MM.1S (cell line): ENCODE measurements at places on chromosomes 2 and 18.

GRCh38 chr18:63016270-63016669 lies 300.9 kb downstream of the PHLPP1 start:
- H3K36me3 ChIP-seq = no peaks in the 10 kb centered on the region
- H3K4me1 ChIP-seq = no peaks in the 10 kb centered on the region
- no peak overlapping the region for H3K27ac ChIP-seq
- peak; percentile 56 for DNase-seq

DNA sequence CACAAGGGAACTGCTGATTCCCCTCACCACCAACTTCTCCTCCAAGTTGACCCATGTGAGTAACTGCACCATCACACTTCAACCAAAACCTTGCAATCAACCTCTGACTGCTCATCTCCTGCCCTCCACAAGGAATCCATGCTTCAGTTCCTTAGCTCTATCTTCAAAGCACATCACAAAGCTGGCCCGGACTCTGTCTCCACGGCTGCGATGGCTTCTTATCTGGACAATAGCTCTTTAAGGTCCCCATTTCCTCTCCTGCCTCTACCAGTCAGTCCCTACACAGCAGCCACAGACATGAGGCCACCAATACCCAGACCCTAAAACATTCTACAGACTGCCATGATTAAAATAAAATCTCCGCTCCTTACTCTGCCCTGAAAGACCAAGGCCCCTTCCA lies 25.7 kb downstream of the MBOAT2 start:
- H3K4me1 ChIP-seq = no peaks in the 10 kb centered on the region
- no peaks in the 10 kb centered on the region for H3K36me3 ChIP-seq
- no peak overlapping the region for H3K4me3 ChIP-seq
- DNase-seq = no peak
- H3K27ac ChIP-seq = no peak overlapping the region
- no peaks in the 10 kb centered on the region for H3K27me3 ChIP-seq

DNA sequence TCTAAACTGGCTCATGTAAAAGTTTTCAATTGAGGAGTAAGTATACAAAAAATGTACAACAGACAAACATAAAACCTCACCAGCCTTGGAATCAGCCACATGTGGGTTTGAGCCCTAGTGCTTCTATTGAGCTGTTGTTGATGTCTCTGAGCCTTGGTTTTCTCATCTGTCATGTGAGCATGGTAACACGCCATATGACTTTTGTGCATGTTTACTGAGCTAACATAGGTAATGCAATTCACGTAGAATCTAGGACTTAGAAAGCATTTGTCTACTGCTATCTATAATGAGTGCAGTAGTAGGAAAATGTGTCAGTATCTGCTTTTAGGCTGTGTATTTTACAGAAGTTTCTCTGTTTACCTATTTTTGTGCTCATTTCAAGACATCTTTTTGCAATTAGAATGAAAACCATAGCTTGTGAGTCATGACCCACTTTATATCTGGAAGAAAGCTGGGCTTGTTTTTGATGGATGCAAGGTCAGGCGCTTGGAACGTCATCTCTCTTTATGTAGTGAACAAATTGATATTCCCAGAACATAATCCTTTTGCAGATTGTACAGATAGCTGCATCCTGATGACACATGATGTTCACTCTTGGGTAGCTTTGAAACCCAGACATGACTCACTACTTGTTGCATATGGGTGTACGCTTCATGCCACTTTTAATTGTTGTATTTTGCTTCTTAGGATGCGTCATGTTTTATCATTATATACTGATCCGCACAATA lies 94.3 kb downstream of the RNF144A start:
- H3K27me3 ChIP-seq = no peaks in the 10 kb centered on the region
- no peak overlapping the region for H3K27ac ChIP-seq
- H3K4me3 ChIP-seq = no peak overlapping the region
- no peaks in the 10 kb centered on the region for H3K4me1 ChIP-seq
- no peak for DNase-seq

DNA sequence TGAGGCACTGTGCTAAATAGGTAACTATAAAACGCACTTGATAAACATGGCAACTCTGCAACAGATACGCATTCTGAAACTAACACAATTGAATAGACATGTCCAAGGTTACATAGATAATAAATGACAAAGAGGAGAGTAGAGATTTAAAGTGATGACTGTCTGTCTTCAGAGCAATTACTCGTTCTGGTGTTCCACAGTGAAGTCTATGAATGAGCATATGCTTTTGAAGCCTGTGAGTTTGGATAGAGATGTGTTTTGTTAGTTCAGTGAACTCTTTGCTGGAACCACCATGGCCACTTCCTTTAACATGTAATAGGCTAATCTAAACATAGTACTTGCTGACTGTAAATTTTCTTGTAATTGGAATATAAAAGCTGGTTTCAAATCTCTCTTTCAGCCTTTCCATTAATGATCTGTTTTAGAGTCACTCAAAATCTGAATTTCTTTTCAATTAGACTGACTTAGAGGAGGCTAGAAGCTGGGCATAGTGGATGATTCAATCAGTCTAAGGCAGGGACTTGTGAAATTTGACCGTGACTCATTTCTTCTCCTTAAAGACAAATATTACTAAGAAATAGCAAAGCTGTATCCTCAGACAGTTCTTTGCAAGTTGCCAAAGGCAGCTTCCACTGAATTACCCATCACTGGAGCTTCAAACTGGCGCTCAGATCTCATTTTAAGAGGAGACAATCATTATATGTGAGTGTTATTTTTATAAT lies 1130.1 kb upstream of the CELF4 start:
- no peaks in the 10 kb centered on the region for H3K36me3 ChIP-seq
- H3K4me1 ChIP-seq = no peaks in the 10 kb centered on the region
- no peak overlapping the region for H3K27ac ChIP-seq
- H3K27me3 ChIP-seq = no peaks in the 10 kb centered on the region
- H3K4me3 ChIP-seq = no peak overlapping the region

DNA sequence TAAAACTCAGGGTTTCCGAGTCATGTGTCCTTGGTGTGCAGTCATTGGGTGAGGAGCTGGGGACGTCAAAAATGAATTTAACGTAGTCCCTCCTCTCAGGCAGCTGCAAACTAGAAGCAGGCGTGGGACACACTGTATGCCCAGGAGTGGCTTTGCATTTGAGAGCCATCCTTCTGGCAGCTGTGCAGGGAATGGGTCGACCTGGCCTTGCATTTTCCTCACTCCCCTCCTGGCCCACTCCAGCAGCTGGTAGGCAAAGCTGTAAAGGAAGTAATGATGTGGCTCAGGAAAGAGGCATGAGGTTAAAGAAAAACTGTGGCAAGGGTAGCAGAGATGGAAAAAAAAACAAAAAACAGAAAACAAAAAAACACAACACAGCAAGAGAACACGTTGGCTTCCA lies 46.5 kb downstream of the RNF144A start:
- no peaks in the 10 kb centered on the region for H3K36me3 ChIP-seq
- DNase-seq = no peak
- H3K27me3 ChIP-seq = no peaks in the 10 kb centered on the region

GRCh38 chr2:82508702-82509101 lies 1950.4 kb downstream of the SUCLG1 start:
- DNase-seq = no peak
- no peaks in the 10 kb centered on the region for H3K4me1 ChIP-seq
- H3K4me3 ChIP-seq = no peak overlapping the region
- no peak overlapping the region for H3K27ac ChIP-seq
- no peaks in the 10 kb centered on the region for H3K36me3 ChIP-seq
- no peaks in the 10 kb centered on the region for H3K27me3 ChIP-seq

GRCh38 chr2:233979748-233980147 lies 62.6 kb downstream of the TRPM8 start:
- no peak for DNase-seq
- no peak overlapping the region for H3K4me3 ChIP-seq
- H3K27ac ChIP-seq = no peak overlapping the region
- peaks cover 4% of the 10 kb centered on the region for H3K36me3 ChIP-seq
- no peaks in the 10 kb centered on the region for H3K27me3 ChIP-seq
- H3K4me1 ChIP-seq = no peaks in the 10 kb centered on the region

DNA sequence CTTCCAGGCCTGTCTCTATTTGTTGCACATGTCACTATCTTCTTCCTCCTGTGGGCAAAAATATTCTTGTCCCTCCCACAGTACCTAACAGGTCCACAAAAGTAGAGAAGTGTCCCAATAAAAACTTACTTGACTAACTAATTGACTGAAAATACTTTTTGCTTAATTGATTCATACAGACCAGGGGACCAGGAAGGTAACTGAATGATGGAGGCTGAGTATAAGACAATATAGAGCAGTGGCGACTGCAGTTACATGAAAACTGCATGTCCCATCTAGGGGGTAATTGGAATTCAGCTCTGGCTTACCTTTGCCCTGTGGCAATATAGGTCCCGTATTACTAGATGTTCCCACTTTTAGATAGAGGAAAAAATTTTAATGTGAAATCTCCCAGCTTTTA lies 112.9 kb upstream of the CREB1 start:
- no peaks in the 10 kb centered on the region for H3K36me3 ChIP-seq
- H3K4me1 ChIP-seq = no peaks in the 10 kb centered on the region
- no peak for DNase-seq
- H3K27me3 ChIP-seq = no peaks in the 10 kb centered on the region

- H3K4me3 ChIP-seq = no peak overlapping the region
- peaks cover 77% of the 10 kb centered on the region for H3K27me3 ChIP-seq
- no peak for DNase-seq
- peaks cover 10% of the 10 kb centered on the region for H3K4me1 ChIP-seq
- no peak overlapping the region for H3K27ac ChIP-seq
Observed at GRCh38 chr2:127570282-127571250, 35.1 kb downstream of the MYO7B start.

GRCh38 chr18:38575648-38576047 lies 1010.0 kb upstream of the CELF4 start:
- H3K27ac ChIP-seq = peak overlapping the region; percentile 80
- H3K36me3 ChIP-seq = no peaks in the 10 kb centered on the region
- H3K4me3 ChIP-seq = peak overlapping the region; percentile 53
- peak; percentile 85 for DNase-seq

DNA sequence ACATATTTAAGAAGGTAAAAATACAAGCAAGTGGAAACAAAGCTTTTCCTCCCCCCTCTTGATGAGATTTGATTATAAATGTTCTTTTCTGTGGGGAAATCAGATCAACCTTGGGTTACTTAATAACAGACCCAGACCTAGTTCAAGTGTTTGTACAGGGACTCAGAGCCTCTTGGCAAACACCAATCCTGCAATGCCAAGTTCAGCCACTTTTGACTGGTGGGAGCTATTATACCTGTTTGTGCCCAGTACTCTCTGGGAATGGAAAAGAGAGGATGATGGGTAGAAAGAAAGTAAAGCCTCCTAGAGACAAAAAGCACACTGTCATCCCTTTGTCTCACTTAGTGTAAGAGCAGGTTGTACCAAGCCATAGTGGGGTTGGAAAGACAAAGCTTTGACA lies 63.8 kb upstream of the EPHA4 start:
- no peak for DNase-seq
- no peak overlapping the region for H3K4me3 ChIP-seq
- no peaks in the 10 kb centered on the region for H3K4me1 ChIP-seq

- no peaks in the 10 kb centered on the region for H3K27me3 ChIP-seq
- H3K4me3 ChIP-seq = no peak overlapping the region
- no peak overlapping the region for H3K27ac ChIP-seq
- DNase-seq = no peak
- no peaks in the 10 kb centered on the region for H3K36me3 ChIP-seq
Observed at GRCh38 chr2:209388446-209389037, 35.3 kb upstream of the MAP2 start.

GRCh38 chr2:44596537-44597320 lies 235.0 kb downstream of the CAMKMT start:
- H3K36me3 ChIP-seq = no peaks in the 10 kb centered on the region
- peak; percentile 34 for DNase-seq
- no peak overlapping the region for H3K27ac ChIP-seq
- peaks cover 21% of the 10 kb centered on the region for H3K4me1 ChIP-seq
- H3K4me3 ChIP-seq = no peak overlapping the region
- no peaks in the 10 kb centered on the region for H3K27me3 ChIP-seq

DNA sequence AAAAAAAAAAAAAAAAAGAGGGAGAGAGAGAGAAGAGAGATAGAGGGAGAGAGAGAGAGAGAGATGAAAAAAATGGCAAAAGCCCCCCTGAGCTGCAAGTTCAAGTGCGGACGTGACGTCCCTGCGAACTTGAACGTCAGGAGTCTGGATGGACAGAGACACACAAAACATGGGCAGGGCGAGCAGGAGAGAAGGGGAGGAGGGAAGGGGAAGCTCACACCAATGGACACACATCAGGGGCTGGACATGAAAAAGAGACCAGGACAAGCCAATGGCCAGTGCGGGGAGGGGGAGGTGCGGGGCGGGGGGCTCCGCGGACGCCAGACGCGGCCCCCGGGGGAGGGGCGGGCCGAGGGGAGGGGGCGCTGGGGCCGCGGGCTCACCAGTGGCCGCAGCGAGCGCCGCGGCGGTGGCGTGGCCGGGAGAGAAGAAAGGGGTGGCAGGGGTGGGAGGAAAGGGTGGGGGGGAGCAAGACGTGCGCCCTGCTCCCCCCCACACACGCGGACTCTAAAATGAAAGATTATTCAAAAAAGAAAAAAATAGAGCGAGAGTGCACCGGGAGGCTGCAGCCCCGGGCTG lies at the start of gene BCL11A:
BCL11A (minus strand) TSS at position 160 of the 579 bp plus-strand sequence. CDS start 384 bp downstream, outside the sequence.
- DNase-seq = peak; percentile 67
- peak within 1 kb of the TSS; percentile 91 for H3K4me3 ChIP-seq
- no peaks in the 10 kb centered on the region for H3K36me3 ChIP-seq
- peaks cover 9% of the 10 kb centered on the region; the same call in 1 of the 2 replicates for H3K4me1 ChIP-seq
- no peaks in the 10 kb centered on the region for H3K27me3 ChIP-seq
- H3K27ac ChIP-seq = peak within 1 kb of the TSS; percentile 65; the same call in 1 of the 2 replicates

DNA sequence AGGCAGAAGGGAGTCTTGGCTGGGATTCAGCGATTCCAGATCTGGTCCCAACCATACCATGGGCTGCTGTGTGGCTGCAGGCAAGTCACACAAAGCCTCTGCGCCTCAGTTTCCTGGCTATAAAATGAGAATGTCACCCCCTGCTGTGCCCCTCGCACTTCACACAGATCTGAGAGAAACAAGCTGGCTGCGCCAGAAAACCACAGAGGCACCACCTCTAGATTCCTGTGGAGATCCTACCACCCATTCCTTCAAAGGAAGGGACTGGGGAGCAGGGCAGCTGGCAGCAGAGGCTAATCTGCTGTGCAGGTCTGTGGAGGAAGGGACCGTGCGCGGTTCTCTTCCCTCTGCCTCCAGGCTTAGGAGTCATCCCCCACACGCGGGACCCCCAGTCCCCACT lies 19.8 kb downstream of the NEURL3 start:
- H3K27ac ChIP-seq = peak overlapping the region; percentile 60; the same call in 1 of the 2 replicates
- peak overlapping the region; percentile 56; the same call in 1 of the 2 replicates for H3K4me3 ChIP-seq
- no peaks in the 10 kb centered on the region for H3K27me3 ChIP-seq
- H3K36me3 ChIP-seq = no peaks in the 10 kb centered on the region
- DNase-seq = no peak

DNA sequence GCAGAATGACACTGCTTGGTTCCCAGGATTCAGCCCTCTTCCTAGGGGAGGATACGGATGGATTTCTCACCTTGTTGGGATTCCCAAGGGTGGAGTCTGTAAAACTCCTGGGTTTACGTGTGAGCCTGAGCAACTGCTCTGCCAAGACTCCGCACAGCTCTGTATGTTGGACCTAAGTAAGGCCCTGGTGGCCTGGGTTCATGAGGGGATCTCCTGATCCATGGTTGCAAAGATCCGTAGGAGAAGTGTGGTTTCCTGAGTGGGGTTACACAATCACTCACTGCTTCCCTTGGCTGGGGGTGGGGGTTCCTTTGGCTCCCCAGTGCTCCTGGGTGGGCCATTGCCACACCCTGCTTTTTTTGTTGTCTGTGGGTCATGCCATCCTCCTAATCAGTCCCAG lies 37.7 kb downstream of the ANKRD12 start:
- H3K36me3 ChIP-seq = peaks cover 3% of the 10 kb centered on the region; the same call in 1 of the 2 replicates
- DNase-seq = no peak
- no peaks in the 10 kb centered on the region for H3K27me3 ChIP-seq
- no peak overlapping the region for H3K4me3 ChIP-seq
- peaks cover 19% of the 10 kb centered on the region; the same call in 1 of the 2 replicates for H3K4me1 ChIP-seq
